ENCODE measurements at places on chromosomes 4 and X.

GRCh38 chrX:32929040-32929439 lies 282.3 kb downstream of the DMD start:
- DNase-seq = no peak

DNA sequence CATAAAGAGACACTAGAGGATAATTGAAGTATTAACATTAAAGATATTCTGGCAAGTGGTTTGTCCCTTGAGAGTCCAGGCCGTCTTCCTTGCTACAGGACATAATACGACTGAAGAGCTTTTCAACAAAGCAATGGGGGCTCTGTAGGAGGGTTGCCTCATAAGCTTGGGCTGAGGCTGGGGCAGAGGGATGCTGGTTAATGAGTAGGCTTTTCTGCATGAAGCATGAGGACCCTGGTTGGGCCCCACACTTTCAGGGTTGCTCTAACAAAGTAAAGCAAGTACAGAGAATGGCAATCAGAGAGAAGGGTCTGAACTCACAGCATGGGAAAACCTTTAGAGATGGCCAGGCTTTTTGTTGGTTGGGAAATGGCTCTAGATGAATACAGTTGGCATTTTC lies 281.3 kb downstream of the IDS start:
- DNase-seq = no peak

- no peak for DNase-seq
These were observed 340.0 kb upstream of the RASGEF1B start for GRCh38 chr4:81811562-81812293.

GRCh38 chrX:11632732-11633131 lies 33.0 kb downstream of the ARHGAP6 start:
- no peak for DNase-seq

DNA sequence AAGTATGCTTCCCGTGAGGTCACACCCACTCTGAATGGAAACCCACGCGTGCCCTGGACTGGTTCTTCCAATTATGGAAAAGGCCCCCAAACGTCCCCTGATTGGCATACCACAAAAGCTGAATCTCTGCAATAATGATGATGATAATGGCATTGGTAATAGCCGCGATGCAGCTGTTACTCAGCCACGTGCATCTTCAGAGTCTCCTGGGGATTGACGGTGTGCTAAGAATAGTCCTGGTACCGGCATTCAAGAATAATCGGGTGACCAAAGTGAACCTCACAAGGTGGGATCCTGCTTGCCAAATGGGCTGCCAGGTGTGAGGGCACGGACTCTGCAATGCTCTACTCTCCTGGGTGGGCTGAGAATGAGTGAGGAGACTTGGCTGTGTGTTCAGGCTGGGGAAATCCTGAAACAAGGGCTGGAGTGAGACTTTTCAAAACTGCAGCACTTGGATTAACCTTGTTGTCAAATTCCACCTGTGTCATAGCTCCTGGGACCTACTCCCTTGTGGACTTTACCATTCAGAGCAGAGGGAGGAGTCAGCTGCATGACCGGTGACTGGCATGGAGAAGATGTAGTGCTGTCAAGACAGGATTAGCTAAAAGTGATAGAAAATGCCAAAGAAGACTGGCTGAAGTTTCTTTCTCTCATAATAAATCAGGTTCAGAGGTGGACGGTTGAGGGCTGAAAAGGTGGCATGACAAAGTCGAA lies 615.4 kb downstream of the MID1IP1 start:
- no peak for DNase-seq

DNA sequence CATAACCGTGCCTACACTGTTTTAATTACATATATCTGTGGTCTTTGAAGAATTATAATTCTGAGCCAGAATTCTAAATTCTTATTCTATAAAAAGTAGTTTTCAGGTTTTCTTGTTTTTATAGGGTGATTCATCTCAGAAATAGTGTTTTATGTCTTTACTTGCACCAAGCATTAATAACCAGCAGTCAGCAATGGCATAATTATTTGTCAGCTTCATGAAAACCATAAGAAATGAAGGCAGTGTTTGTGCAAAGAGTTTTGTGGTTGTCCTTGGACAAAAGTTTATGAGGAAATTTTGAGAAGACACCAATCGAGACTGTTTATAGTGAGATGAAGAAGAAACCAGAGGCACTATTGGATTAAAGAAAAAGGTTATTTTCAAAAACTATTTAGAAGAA lies 37.2 kb downstream of the EDNRA start:
- peak; percentile 75 for DNase-seq

- no peak for DNase-seq
These were observed 86.3 kb downstream of the ZNF827 start for GRCh38 chr4:145852256-145852839.

DNA sequence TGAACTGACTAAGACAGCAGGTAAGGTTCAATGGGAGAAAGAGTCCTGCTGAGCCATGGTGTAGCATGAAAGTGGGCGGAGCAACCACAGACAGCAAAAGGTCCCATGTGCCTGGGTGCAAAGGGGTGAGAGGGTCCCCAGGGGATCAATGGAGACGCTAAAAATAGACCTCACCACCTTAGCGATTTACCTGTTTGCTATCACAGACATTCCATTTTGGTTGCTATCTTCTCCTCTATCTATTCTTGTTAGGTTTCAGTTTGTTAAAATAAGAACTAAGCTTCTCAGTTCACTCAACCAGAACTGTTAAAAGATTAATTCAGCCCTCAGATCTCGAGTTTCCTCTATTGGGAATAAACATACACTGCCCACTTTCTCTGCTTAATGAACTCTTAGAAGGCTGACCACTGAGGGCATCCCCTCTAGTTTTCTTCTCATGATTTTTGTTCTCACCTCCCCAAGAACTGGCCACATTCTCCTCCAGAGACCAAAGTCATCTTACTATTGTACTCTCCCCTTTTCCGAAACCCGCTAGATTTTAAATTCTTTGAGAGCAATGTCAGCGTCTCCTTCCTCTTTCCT lies 136.7 kb downstream of the PARM1 start:
- no peak for DNase-seq

- no peak for DNase-seq
These were observed 182.9 kb downstream of the ZIC3 start for GRCh38 chrX:137748827-137749226.

DNA sequence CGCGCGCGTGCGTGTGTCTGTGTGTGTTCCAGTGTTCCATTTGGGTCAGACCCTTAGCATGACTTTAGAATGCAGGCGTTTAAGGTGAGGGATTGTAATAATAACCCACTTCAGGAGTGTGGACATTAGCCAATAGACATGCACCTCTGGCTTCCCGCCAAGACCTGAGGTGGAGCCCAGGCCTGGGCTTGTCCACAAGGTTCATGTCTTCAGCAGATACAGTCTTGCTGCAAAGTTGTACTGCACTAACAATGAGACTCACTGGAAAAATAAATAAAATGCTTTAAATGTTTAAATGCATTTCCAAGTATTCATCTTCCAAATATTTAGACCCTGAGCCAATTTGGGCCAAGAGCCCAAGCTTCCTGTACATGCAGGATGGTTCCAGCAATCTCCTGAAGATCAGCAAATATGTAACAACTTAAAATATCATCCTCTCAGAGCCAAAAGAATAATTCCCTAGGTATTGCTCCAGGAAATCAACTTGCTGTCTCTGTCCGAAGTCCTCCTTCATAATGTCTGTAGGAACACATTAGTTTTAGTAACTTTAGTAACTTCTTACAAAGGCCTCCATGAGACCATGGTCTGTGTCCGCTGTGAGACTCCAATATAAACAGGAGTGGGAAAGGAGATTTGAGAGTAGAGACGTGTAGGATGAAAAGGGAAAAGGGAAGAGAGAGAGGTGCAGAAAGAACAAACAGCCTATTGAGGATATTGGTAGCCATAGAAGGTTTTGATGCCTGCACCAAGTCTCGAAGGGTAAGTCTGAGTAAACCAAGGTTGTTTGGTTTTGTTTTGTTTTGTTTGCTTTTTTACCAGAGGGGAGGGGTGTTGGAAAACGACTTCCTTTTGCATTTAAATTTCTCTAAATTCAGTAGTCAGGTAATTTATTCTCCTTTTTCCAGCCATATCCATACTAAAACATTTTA lies 98.5 kb upstream of the KLF3 start:
- DNase-seq = peak; percentile 82

Measured in fibroblast of skin of back (primary cell).